ENCODE measurements at places on chromosomes 6 and 20. TPM values are rescaled to one million over a fixed set of nuclear protein-coding genes. Genes with fewer than 3 reads are reported as not detected.

DNA sequence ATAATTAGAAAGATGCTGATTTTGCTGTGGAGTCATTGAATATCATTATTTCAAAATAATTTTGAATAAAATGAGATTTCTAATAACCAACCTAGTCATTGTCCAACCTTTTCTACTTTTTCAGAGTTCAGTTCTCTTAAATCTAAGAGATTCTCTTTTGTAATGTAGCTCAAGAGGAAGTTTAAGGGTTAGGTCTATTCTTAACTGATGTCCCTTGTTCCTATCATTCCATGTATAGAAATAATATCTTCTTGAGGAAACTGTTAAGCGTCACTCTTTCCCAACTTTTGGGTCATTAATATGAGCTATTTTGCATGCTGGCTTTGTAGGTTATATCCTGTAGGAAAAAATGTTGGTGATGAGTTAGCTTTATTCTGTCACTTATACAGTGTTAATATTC lies 27.0 kb downstream of the RNF144B start:
- DNase-seq: no peak

The PDYN gene
- not detected for total RNA-seq

- no peak for DNase-seq
These were observed 296.5 kb downstream of the SMOC2 start for GRCh38 chr6:168737481-168737880.

The FAM83B gene
- not detected for total RNA-seq

The FAM217A gene
- not detected for total RNA-seq

The RXRB gene
- 40.9 TPM for total RNA-seq

DNA sequence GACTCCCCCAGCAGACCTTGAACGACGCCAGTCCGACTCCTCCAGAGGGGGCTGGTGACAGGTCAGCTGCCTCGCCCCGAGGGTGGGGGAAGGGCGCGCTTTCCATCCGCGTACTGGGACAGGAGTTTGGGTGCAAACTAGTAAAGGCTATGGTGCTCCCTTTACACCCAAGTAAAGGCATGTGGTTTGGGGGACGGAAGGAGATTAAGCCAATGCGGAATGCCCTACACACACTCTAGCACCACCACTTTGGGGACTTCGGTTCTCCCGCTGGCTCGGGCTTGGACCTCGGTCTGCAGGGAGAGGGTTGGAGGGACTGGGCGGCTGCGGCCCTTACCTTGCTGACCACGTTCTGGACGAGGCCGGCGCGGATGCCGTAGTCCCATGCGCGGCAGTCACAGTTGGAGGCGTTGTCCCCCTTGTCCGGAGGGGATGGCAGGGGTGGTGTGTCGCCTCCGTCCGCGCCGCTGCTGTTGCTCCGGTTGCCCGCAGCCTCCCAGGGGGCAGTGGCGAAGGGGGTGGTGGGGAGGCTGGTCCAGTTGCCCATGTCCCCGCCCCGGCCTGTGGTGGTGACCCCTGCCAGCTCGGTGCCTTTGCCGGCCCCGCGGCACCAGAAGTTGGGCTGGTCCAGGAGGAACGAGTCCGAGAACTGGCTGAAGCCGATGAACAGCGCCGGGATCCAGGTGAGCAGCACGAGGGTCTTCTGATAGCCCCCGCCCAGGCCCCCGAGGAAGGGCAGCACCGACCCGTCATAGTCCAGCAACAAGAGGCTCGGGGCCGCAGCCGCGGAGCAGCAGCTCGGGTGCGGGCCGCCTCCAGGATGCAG lies 1.1 kb downstream of the SLC22A23 start:
- DNase-seq: peak; percentile 32

- no peak for DNase-seq
These were observed 106.3 kb upstream of the NOX3 start for GRCh38 chr6:155561966-155562364.

DNA sequence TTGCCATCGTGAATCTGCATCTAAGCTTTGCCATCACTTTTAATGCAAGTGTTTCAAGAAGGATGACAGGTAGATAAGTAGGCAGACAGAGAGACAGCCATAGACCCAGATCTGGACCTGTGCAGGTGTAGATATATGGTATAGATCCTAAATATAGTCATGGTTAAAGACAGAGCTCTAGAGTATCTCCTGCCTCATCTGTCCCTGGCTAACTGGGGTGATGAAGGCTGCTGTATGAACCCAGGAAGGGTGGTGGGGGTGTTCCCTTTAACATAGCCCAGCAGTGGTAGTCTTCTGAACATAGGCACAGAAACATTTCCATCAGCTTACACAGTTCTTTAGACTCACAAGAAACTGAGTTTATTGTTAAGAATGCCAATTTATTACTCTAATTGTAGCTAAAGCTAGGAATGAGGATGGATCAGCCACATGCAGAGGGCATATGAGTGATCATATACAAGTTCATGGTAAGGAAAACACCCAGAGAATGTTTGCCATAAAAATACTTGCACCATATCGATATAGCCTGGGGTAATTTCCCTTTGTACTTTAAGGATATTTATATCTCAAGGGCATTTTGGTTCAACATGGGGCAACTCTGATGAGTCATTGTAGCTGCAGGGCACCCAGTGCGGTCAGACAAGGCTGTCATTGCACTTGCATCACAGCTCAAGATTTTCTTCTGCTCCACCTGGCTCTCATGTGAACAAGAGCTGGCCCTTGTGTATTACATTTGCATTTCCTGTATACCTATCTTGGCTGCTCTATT lies 587.2 kb downstream of the EPM2A start:
- DNase-seq: no peak

GRCh38 chr6:402901-403658 lies 11.5 kb downstream of the IRF4 start:
- peak; percentile 88 for DNase-seq

DNA sequence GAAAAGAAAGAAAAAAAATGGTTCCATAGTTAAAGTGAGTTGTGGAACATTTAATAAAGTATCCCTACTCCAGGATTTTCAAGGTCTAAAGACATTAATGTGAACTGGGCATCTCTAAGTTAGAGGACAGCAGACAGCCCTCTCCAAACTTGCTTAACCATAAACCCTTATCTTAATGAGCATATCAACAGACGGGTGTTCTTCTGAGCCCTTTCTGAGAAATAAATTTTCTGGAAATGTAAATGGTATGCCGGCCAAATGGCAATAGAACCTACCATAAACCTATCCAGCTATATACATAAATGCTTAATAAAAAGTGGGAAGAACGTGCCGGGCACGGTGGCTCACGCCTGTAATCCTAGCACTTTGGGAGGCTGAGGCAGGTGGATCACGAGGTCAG lies 12.5 kb downstream of the SLC18B1 start:
- no peak for DNase-seq

The CDYL gene
- total RNA-seq: 22.4 TPM

- DNase-seq: no peak
These were observed 192.4 kb downstream of the CD83 start for GRCh38 chr6:14309951-14310445.

GRCh38 chr20:36984257-36984638 lies 32.7 kb upstream of the SAMHD1 start:
- no peak for DNase-seq

DNA sequence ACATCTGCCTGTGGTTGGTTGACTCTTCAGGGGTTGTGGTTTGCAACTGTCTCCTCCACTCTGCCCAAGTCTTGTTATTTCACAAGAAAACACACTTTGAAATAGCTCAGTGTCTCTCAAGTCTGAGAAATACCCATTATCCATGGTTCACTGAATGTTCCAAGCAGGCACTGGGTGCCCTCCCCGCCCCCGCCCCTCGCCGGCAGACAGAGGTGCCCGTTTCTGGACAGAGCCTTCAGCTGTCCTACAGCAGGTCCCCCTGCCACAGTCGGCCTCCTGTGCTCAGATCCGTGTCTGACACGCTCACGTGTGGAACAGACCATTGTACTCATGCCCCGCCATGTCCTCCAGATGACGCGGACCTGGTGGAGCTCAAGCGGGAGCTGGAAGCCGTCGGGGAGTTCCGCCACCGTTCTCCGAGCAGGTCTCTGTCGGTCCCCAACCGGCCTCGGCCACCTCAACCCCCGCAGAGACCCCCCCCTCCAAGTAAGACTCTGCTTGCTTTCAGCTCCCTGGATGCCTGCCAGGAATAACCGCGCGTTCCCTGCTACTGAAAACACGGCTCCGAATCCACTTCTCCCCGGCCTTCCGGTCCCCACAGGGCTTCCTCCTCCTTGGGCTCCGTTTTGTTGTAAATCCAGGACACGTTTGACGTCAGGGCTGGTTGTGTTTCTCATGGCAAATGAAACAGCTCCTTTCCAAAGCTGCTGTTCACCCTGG lies 81.4 kb downstream of the SERAC1 start:
- no peak for DNase-seq

DNA sequence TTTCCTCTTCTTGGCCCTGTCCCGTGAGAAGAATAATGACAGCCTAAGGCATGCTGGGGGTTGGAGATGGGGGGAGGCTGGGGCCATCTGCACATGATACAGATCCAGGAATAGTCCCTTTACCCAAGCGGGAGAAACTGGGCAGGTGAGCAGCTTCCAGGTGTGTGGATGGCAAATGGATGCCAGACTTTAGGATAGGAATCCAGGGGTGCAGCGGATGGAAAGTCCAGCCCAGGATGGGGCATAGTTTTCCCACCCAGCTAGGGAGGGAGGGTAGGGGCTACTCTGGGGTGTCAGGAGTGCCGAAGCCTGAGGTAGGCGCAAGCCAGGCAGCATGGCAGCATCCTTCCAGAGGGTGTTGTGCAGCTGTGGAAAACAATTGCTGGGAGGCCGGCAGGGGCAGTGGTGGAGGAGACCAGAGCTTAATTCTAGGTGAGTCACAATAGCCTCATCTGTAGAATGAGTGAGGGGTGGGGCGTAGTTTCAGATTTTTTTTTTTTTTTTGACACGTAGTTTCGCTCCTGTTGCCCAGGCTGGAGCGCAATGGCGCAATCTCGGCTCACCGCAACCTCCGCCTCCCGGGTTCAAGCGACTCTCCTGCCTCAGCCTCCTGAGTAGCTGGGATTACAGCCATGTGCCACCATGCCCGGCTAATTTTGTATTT lies 15.4 kb upstream of the FAM110A start:
- no peak for DNase-seq

DNA sequence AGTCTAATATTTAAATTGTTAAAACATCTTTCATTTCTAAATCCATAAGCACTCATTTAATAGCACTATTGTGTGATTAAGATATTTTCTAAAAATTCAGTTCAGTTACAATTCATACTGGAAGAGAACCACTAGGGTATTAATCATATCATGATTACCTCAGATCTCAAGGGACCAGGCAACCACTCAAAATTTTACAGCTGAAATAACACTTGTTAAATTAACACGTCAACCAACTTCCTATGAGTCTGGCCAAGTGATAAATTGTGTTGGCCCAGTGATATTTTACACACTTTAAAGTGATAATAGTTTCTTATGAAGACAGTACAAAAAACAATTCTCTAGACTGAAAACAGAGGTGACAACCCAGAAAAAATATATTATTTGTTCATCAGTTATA lies 869.0 kb upstream of the ADGRB3 start:
- DNase-seq: no peak

GRCh38 chr6:36149476-36149875 lies 19.2 kb downstream of the MAPK13 start:
- no peak for DNase-seq

The FAM209A gene
- total RNA-seq: 0.59 TPM

- DNase-seq: peak; percentile 45
These were observed 573 bp downstream of the SNX3 start for GRCh38 chr6:108260126-108260808.

The HAO1 gene
- not detected for total RNA-seq

GRCh38 chr6:32554116-32554965 lies 24.3 kb upstream of the HLA-DRB5 start:
- DNase-seq: no peak

DNA sequence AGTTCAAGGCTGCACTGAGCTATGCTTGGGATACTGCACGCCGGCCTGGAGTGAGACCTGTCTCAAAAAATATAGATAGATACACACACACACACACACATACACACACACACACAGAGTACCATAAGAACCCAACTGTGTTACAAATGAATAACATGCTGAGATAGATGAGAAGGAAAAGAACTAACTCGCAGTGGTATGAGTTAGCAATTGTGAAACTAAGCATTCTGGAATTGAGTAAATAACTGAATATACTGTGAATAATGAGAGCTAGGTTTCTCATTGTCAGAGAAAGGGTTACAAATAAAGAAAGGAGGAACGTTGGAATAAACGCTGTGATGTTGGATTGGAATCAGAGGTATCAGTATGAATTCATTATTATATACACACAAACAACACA lies 14.6 kb upstream of the FAXC start:
- DNase-seq: peak; percentile 11

DNA sequence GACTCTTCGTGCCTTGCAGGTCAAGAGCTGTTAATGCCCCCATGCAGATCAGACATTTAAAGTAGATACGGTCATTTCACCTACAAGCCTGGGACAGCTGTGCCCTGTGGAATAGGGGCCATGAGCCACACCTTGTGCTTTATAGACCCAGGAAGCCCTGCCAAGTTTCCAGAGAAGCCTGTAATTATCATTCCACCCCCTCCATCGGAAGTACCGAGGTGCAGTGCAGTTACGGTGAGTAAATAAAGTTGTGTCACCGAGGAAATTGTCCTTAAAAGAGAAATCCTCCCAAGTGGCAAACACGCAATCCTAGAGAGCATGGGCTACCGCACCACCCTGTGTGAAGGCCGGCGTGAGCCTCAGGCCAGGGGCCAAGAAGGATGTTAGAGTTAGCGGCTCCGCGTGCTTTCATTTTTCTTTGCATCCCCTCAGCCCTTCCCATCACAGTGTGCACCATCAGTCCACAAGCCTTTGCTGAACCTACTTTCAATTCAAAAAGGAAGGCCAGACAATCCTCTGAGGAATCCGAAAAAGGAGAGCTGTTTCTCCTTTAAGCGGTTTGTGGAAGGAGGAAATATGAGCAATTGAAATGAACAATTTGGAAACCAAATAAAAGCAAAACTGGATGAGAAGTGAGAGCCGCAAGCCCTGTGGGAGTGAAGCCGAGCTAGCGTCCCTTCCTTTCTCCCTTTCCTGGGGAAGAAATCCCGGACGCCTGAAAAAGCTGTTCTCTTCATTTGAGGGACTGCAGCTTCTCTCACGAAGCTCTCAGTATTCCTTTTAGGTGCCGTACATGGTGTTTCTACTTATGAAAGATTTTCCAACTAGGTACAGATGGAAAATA lies 183.3 kb upstream of the PDE10A start:
- DNase-seq: no peak

GRCh38 chr20:52083627-52084232 lies 107.8 kb downstream of the ZFP64 start:
- DNase-seq: peak; percentile 59

DNA sequence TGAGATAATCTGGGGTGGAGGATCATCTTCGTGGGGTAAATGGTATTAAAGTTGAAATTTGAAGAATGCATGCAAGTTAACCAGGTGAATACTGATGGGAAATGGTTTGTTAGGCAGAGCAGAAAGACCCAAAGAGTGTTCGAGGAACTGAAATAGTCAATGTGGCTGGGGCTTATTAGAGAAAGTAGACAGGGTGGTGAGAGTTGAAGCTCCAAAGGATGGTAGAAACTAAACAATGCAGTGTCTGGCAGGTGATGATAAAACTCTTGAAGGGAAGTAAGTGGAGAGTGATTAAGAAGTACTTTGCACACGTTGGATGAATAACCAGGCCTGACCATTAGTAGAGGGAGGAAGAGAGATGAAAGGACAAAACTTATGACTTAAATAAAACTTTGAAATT lies 39.8 kb upstream of the CENPW start:
- no peak for DNase-seq
